ENCODE measurements at places on chromosomes 5 and 9.

DNA sequence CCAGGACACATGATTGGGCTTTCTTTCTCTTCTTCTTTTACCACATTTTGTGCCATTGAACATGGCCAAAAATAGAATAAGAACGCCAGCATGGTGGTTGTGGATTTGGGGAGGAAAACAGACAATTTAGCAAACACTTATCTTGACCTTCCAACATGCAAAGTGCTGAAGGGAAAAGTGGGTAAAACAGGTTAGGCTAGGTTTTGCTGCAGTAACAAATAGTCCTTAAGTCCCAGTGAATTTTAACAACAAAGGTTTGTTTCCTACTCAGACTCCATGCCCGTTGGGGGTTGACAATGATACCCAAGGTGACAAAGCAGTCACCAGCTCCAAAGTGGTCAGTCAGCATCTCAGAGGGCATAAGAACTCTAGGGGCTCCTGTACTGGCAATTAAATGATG is 43.2 kb upstream of the STC2 start:
- DNase-seq: no peak

DNA sequence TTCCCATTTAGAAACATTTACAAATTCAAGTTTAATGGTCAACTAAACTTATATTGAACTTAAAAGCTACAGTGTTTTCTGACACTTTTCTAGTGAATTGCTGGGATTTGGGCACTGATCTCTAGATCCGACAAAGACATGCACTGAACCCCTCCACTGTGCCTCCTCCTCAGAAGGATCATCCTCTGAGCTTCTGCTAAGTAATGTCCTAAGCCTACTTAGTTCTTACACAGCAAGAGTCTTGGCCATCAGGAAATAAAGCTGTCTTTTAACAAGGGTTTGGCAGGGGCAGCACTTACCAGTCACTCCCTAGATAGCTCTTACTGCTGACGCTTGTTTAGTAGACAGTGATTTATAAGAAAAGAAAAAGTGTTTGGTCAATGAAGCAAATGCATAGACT is 50.5 kb downstream of the FAM81B start:
- no peak for DNase-seq

- no peak for DNase-seq
Observed at GRCh38 chr9:132506977-132507669, 75.3 kb upstream of the BARHL1 start.

DNA sequence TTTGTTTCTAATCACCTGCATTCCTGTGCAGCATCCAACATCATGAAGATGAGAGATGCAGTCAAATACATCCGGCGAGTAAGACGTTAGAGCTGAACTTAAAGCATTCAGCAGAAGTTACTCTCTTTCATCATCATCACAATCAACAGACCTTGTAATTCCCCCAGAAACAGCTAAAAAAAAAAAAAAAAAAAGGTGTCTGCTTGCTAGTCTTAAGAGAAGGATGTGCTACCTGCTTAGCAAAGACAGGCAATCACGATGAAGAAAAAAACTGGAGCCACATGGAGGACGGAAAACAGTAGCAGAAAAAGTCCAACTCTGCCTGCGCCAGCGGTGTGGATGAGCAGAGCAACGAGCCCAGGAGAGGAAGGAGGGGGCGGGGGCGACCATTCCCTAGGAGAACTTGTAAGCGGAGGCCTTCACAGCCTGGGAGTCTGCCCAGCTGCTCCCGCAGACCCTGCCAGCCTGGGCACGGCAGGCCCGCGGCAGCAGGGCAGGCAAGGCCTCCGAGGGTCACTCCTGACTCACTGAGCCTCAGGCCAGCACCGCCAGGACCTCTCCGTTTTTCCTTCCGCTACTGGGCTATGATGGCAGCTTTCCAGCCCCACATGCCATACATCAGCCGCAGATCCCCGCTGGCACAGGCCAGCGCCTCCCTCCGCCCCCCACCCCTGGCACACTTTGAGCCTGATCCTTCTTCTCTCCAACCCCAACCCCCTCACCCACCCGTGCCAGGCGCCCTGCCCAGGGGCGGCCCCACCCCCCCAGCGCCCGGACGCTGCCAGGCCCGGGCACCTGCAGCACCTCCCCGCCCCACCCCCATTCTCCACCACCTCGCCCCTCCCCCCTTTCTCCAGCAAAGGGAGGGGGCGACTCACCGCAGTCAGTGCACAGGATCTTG is 1.4 kb downstream of the NRG2 start:
- DNase-seq: no peak

DNA sequence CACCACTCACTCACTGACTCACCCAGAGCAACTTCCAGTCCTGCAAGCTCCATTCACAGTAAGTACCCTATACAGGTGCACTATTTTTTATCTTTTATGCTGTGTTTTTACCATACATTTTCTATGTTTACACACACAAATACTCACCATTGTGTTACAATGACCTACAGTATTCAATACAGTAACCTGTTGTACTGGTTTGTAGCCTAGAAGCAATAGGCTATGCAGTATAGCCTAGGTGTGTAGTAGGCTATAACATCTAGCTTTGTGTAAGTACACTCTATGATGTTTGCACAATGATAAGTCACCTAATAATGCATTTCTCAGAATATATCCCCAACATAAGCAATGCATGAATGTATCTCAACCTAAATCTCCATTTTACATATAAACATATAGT is 541.1 kb downstream of the NR2F1-AS1 start:
- no peak for DNase-seq

DNA sequence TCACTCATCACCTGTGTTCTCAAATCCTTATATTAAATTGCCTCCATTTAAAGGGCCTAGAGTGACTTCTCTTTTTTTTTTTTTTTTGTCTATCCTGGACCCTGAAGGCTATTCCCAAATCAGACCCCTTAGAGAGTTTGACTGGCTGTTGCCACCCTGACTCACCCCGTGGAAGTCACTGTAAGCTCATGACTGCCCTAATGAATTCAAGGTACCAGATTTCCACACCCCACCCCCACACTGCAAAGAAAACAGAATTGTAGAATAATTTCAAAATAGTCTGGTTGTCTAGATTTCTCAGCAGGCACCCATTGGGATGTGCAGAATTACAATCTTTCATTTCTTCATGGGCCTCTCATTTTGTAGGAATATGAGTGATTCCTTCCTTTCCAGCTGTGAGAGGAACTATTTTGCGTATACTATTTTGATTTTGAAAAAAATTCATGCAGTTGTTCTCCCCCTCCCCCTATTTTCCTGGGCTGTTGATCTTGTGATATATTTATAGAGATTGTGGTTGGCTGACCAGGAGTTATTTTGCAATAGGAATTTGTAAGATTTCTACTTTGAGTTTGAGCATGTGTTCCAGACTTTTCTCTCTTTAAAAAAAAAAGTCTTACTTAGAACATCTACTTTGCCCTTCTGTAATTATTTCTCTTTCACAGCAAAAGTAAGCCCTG is 79.1 kb downstream of the ZNF618 start:
- no peak for DNase-seq

DNA sequence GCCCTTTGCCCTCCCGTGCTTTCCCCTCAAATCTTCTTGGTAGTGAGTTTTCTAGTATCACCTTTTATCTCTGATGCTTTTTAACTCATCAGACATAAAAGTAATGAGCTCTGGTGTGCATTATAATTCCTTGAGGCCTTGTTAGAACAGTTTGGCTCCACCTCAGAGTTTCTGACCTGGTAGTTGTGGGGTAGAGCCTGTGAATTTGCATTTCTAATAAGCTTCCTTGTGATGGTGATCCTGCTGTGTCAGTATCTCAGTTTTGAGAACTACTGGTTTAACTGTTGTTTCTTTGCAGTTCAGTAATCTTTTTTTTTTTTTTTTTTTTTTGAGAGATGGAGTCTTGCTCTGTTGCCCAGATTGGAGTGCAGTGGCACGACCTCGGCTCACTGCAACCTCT is 31.1 kb downstream of the UBE2D2 start:
- DNase-seq: no peak

DNA sequence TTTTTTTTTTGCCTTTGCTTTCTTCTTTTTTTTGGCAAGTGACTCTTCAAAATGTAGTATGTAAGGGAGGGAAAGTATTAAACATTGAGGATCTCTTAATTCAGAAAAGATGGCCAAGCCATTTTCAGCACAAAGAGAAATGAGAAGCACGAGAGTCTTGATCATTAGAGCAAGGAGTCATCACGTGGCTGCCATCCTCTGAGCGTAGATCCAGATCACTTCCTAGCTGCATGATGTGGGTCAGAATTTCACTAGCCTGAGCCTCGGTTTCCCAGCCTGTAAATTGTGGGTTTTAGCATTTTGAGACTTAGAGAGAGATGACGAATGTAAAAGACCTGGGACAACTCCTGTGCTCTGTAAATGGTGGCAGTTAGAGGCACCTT is 312.9 kb downstream of the ARHGEF28 start:
- no peak for DNase-seq

DNA sequence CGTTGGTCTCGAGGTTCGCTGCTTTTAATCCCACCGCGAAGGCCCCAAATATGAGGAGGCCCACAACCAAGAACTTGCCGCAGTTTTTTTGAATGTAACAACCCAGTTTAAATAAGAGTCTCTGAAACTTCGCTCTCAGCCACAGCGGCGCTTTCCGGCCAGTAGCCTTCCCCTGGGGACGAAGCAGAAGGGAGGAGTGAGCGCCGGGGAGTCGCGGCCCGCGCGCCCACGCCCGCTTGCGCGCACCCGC is 10.4 kb downstream of the PTCH1 start:
- no peak for DNase-seq

GRCh38 chr9:80841888-80842287 is 847.5 kb downstream of the TLE1 start:
- no peak for DNase-seq

GRCh38 chr9:127491516-127491915 is 40.2 kb downstream of the LRSAM1 start:
- DNase-seq: no peak

DNA sequence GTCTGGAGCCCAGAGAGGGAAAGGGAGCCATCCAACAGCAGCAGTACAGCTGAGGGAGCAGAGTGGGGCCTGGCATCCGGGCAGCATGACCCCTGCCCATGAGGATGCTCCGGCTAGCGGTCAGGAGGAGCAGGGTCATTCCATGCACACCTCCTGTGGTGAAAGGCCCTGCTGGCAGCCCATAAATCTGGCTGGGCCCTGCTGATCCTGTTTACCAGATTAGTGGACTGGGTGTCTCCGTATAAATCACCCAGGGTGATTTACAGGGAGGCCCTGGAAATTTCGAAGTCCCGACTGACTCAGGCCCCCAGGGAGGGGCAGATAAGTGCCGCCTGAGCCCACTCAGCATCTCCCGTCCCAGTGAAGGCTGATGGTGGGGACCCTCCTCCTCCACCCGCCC is 117.6 kb upstream of the HAND1 start:
- DNase-seq: no peak

DNA sequence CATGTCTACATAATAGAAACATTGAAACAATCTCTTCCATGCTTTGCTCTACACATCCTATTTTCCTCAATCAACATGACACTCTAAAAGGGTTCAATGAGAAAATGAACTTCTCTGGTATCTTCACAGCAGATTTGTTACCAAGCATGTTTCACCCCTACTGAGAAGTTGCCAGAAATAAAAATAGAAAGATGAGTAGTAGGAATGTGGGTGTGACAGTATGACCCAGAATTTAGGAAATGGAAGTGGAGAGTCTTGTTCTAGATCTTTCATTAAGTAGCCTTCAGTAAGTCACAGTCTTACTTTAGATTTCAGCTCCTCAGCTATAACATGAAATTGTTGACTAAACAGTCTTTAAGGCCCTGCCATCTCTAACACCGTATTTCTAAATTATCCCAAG is 581.8 kb downstream of the EFNA5 start:
- no peak for DNase-seq

- DNase-seq: no peak
Observed at GRCh38 chr9:76181020-76181641, 213.1 kb downstream of the RFK start.

- DNase-seq: no peak
Observed at GRCh38 chr5:75057561-75057960, 5.2 kb upstream of the GCNT4 start.

GRCh38 chr9:129574911-129575585 is 45.9 kb downstream of the C9orf50 start:
- DNase-seq: no peak

- no peak for DNase-seq
Observed at GRCh38 chr9:121718084-121718483, 66.7 kb downstream of the DAB2IP start.

DNA sequence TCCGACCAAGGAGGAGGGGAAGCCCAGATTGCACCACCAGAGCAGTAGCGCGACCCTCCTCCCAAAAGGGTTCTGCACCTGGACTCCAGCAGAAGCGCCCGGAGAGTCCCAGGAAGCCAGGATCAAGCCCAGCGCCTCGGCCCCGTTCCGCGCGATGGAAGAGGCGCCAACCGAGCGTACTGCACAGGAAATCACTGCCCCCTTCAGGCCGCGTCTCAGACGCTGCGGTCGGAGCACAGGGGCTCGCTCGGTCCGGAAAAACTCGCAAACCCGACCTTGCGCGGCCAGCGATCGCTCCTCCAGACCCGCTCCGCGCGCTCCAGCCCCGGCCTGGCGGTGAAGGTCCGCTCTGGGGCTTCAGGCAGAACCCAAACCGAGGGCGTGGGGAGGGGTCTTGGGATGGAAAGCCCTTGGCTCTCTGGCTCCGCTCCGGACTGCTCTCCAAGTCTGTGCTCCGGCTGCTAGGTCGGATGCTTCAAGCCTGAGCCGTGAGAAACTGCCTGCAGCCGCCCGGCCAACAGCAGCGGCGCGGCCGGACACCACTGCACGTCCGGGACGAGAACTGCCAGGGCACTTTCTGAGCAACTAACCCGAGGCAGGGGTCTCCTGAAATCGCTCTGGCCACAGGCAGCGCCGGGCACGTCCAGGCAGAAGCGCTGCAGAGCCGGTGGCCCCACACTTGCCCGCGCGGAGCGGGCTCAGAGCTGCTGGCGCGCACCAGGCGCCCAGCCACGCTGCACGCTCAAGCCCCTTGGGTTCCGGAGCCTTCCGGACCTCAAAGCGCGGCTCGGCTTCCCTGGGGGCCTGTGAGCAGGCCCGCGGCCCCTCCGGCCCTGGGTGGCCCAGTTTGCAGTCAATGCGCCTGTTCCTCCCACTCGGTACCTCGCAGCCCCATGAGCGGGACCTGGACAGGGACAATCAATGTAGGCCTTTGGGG is 1.3 kb downstream of the GABBR2 start:
- no peak for DNase-seq
